LNCaP clone FGC (cell line): ENCODE measurements at places on chromosomes 7 and 10.

DNA sequence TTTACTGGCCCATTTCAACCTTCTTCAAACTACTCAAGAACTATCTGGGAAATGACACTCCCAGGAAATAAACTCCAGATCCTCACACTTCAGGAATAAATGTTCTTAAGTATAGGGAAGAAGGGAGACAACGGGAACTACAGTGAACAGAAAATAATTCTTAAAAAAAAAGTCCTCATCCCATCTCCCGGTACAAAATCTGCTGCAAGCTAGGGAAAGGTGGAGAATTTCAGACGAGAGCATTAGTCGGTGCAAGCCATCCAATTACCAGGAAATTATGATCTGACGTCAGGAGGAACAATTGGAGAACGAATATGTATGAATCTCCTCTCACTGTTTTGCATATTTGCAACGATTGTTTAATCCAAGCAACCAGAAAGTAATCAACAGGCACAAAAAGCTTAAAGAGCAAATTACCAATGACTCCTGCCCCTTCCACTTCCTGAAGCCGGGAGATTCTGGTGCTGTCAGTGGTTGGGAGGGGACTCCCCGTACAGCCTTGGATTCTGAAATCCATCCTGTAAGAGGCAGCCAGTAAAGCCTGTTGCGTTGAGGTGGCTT is 15.1 kb upstream of the GATA3 start:
- DNase-seq: no peak

GRCh38 chr7:19620470-19620869 is 88.4 kb downstream of the POLR1F start:
- DNase-seq: no peak

GRCh38 chr7:22350466-22351328 is 6.3 kb downstream of the RAPGEF5 start:
- DNase-seq: peak; percentile 95

- DNase-seq: no peak
Observed at GRCh38 chr10:77977934-77978333, 51.4 kb upstream of the DLG5 start.

- no peak for DNase-seq
Observed at GRCh38 chr10:4719036-4719435, 107.0 kb upstream of the AKR1E2 start.
